ENCODE measurements at places on chromosomes 2 and 18.

DNA sequence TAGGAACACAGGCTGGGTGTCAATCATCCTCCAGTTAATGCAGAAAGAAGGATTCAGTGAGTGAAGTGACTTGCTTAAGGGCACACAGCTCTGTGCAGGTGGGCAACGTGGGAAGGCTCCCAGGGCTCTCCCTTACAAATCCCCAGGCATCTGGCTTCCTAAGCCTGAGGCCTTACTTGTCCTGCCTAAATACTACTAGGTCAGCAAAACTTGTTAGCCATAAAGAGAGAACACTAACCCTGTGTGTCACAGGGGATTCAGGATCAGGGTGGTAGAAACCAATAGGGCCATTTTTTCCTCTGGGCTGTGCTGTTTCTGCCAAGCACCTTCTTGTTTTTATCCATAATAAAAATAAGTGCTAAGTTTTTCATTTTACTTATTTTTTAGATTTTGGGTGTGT lies 55.0 kb downstream of the GATA6 start:
- DNase-seq, result no peak

DNA sequence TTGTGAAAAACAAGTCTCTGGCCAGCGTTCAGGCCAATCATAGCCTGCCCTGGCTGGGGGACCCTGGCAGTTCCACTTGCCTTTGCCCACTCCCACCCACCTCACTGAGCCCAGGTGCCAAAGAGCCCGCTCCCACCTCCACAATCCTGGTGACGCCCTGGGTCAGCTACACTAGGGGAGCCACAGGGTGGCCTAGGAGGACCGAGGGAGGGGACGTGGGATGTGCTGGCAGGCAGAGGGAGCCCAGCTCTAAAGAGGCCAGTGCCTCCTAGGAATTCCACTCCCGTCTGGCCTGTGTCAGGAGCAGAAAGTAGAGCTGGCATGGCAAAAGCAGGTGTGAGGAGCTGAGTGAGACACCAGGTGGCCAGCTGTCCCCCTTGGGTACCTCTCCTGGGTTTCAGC lies 49.3 kb downstream of the TNS1 start:
- DNase-seq, result no peak

DNA sequence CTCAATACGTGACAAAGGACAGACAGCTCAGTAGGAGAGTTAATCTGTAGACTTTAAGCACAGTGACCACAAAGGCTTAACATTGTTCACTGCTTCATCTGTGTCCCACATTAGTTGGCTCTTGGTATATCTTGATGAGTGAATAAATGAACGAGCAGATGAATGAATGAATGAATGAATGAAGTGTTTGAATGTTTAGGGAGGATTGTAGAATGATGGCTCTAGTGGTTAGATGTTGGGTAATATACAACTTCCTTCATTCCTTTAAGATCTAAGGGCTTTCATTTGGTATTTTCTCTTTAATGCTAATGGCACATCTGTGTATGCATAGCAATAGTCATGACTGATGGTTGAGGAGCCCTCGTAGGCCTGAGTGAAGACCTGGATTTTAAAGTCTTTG lies 40.5 kb downstream of the ZNF407 start:
- no peak for DNase-seq

DNA sequence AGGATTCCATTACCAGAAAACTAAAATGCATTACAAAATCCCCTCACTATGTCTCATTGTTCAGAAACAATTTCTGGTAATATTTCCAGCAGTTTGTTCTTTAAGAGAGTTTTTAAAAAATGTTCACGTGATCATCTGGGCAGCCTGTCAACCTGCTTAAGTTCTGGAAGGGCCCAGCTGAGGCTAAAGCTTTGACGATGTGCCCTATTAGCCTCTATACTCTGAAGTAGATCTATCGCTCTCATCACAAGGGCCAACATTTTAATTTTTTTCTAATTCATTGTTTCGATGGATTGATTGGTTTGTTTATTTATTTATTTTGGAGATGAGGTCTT lies 205.8 kb downstream of the PRKCE start:
- DNase-seq, result no peak

GRCh38 chr2:11154016-11154922 lies 998 bp upstream of the SLC66A3 start:
- no peak for DNase-seq

DNA sequence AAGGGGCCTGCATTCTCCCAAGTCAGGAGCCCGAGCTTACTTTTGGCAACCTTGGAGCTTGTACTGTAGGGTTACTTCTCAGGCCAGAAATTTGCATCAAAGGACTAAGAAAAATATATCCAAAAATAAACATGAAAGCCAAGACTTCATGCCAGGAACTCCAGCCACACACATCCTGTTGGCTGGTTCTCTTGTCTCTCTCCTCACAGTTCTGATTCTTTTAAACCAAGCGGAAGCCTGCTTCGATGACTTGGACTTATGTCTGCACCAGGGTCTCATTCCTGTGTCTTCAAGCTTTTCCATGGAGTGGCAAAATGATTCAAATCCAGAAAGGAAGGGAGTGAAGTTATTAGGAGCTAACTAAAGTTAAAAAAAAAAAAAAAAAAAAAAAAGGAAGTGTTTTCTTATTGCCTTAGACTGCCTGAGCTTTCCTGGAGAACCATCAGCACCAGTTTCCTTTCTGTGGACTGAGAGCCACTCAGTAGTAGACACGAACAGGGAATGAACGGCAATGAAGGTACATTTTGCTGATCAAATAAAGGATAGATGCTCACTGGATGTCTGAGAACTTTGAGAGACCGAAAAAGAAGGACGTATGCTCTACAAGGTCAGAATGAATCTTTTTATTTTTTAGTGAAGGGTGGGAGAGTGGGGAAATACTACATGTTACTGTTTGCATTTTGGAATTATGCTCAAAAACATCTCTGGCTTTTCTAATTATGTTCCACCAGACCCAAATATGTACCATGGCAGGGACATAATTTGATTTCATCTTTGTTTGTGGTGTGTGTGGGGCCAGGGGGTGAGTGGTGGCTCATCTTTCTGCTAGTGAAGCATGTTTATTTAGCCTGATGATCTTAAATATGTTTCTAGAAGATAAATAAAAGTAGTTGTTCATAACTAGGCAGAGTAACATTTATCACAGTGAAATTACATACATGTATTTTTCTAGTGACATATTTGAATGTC lies 86.0 kb downstream of the RAPGEF4 start:
- no peak for DNase-seq

DNA sequence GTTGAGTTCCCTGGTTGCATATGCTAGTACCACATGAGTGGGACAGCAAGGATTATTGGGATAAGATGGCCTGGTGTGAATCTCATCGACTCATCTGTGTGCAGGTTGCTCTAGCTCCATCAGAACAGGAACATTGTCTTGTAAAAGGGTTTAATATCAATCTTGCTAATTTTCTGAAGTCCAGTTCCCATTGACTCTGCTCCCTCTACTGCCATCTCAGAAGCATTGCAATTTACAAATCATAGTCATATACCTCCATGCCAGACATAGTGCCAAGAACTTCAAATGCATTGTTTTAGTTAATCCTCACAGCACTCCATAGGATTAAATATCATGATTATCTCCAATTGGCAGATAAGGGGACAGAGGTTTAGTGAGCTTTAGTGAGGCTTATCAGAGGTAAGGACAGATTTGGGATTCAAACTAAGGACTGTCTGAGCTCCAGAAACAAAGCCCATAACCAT lies 4.8 kb upstream of the STAT4 start:
- peak; percentile 36 for DNase-seq

DNA sequence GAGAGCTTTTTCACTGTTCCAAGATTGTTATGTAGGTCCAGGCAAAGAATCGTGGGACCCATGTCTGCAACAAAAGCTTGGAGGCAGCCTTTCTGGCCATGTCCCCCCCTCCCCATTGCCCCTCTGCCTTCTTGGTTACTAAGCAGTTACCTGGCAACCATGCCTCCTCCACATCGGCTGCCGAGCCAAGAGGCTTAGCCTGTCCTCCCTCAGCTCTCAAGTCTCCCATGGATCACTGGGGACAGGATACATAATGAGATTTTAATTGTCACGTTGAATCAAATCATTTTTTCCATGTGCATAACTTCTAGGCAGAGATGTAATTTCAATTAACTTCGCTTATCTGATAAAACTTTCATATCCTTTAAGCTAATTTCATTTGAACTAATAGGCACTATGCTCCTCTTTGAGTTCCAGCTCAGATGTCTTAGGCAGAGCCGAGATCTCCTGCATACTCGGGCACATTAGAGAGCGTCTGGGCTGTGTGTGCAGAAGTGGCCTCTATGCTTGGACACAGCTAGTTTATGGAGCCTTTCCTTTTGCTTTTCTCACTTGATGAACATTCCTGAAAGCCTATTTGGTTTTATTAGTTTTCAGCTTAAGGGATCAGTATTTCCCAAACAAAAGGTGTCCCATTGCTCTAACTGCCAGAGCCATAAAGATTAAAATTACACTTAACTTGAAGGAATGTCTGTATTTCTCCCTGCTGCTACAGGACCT lies 80.7 kb downstream of the LYPD1 start:
- no peak for DNase-seq

DNA sequence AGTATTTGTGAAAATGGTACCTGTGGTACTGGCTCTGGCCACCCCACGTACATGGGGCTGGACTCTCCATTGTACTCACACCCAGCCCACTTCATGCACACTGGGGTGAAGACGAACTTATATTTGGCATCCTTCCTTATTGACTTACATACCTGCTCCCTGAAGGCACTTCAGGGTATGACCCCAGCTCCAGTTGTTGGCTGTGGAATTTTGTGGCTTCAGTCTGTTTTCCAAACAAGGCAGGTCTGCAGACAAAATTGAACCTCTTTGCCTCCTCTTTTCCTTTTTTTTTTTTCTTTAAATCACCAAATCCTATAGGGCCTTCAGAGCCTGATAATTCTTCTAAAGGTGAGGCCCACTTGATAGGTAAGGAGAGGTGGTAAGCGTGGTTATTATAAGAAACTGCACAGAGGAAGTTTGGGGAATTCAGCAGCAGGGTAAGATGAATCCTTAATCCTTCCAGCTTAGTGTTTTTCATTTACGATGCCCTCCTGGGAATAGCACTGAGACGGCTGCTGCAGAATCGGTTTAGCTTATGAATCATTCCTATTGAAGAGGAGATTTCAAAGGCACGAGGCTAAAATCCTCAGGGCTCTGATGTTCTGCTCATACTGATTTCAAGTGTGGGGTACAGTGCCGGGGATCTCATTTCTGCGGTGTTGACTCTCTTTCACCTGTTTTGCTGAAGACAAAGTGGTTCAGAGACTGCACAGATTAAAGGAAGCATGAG lies 55.2 kb downstream of the KIF5C start:
- DNase-seq, result no peak

DNA sequence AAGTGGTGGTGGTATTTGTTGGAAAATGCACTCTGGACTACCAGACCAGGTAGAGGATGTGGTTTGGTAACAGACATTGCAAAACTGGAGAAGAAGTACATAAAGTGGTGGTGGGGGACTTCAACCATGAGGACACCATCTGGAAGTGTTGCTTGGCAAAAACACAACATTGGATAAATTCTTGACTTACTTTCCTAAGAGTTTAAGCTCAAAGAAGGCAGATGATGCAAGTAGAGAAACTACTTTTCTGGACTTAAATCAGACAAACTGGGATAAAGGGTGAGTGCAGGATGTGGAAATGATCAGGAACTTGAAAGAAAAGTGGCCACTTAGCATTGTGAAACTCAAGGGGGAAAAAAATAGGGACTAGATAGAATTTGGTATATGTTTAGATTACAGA lies 487.4 kb downstream of the ZEB2 start:
- no peak for DNase-seq

DNA sequence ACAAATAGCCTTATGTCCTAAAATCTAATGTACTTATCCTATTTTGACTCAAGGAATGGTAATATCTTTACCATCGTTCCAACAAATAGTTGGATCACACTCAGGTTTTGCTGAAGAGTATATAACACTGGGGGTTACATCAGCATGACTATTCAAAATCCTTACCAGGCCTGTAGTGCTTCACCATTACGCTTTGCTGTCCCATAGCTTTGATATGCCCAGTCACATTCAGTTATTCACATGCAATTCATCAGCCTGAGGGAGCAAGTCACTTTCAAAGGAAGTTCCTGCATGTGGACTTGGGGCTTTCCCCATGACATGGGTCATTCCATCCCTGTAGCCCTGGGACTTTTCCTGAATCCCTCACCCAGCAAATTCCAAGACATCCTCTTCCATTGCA lies 39.6 kb downstream of the FTCDNL1 start:
- no peak for DNase-seq

GRCh38 chr2:149466635-149467034 lies 120.9 kb downstream of the MMADHC start:
- DNase-seq, result no peak

GRCh38 chr18:923144-923866 lies 18.6 kb downstream of the ADCYAP1 start:
- DNase-seq, result no peak

- DNase-seq, result peak; percentile 2
Observed at GRCh38 chr18:74722237-74722636, 124.6 kb downstream of the ZNF407 start.

- DNase-seq, result no peak
Observed at GRCh38 chr2:150383587-150383986, 103.9 kb downstream of the RND3 start.

DNA sequence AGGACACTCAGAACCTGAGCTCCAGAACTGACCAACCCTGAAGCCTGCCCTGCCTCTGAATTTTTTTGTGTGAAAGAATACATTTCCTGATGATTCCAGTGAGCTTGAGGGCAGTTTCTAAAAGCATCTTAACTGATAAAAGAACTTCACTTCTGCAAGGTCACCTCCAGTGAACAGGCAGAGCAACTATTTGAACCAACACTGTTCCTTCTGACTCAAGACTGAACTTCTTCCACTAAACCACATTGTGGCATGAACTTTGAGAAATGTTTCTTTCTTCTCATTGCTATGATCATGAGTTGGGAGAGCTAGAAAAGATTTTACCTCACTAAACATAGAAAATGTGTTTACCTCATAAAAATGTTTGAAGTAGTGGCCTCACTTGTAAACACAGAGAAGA lies 83.8 kb upstream of the SERTAD2 start:
- no peak for DNase-seq
